Stimulated activated effector memory CD8-positive, alpha-beta T cell treated with anti-CD3 and anti-CD28 coated beads, Interleukin-12 subunit alpha, Interleukin-12 subunit beta, amount 100 ng/mL, for 72 hours (primary cell): ENCODE measurements at places on chromosomes 3 and 15.

DNA sequence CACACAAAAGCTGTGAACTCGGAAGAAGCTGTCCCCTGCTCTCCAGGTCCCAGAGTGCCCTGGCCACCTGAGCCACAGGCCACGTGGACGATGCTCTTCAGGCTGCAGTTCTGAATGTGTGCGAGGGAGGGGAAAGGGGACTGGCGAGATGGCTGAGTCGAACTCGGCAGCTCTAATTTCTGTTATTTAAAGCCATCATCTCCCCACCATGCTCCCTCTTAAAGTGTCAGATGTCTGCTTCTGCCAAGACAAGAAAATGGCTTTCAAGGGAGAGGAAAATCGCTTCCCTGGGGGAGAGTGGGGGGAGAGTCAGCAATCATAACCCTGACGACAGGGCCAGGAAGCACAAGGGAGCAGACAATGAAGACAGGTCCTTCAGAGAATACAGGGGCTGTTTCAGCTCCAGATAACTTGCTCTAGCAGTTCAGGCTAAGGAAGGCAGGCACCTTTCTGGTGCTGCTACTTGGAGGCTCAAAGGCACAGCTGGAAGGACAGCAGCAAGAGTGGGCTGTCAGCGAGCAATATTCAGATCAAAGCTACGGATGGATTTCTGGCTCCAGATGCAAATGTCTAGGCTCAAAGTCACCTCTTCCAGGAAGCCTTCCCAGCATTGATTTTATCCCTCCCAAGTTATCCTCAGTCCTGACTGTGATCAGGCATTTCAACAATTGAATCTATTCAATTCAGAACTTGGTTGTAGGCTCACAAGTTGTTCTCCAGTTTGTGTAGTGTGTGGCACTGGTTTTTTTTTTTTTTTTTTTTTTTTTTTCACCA, 15.5 kb upstream of the CCDC33 start:
- DNase-seq = no peak

- DNase-seq = no peak
Observed at GRCh38 chr3:171163101-171164066, 136.9 kb upstream of the SLC2A2 start.

DNA sequence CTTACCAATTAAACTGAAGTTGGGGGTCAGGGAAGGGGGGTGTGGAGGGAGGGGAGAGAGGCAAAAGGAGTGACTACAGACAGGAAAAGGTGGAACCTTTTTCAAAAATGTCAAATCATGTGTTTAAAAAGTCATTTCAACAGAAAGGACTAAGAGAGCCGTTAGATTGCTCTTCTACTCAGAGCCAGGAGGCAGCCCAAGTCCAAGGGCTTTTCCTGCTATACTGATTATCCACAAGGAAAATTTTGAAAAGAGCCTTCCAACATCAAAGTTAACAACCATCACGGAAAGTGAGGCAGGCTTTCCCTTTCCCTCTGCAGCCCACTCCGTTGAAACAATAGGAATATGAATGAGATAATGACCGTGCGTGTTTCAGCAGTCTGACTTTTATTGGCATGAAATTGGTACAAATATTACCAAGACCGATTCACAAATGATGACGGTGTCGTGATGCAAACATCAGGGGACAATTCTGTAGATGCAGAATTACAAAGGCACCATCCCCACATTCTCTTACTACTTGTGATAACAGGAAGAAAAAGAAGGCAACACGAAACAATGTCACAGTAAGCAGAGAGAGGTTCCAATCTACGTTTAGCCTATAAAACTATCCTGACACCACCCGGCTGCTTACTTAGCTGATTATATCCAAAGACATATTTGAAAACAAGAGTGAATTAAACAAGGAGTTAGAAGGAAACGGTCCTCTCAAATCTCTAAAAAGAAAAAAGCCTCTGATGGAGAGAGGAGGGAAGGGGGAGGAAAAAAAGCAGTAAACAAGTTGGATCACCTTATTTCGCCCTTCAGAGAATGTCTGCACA, 453.7 kb downstream of the FOXP1 start:
- no peak for DNase-seq

- no peak for DNase-seq
Observed at GRCh38 chr3:98508582-98508981, 11.1 kb downstream of the OR5K2 start.

DNA sequence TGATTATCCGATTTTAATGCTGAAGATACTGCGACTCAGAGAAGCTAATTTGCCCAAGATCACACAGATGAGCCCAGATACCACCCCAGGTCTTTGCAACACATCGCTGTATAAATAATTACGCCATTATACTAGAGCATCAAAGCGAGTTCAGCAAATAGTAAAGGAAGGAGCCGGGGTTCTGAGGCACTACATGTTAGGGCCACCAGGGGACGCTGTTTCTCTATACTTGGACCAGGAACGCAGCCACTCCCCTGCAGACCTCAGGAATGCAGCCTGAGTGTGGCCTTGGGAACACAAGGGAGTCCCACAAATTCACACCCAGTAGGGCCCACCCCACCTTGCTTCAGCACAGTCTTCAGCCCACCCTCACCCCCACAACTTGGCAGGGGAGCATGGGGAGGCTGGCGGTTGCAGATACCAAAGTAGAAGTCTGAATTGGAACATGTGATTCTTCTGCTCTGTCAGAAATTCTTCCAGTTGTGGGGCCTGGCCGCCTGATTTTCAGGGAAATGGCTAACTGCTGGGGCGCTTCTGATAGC, 57.8 kb upstream of the RYK start:
- peak; percentile 60 for DNase-seq

DNA sequence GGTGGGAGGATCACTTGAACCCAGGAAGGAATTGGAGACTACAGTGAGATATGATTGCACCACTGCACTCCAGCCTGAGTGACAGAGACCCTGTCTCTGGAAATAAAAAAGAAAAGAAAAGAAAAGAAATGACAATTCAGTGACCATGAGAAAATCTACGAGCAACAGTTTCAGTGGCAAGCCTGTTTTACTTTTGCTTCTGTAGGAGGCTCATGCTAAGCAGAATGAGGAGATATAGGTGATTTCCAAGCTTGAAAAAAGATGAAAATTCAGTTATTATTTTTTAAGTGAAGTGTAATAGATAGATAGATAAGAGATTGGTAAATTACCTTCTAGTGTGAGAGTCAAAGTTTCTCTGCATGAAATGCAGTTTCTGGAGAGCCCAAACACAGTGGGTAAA, 651.1 kb downstream of the GRM7 start:
- no peak for DNase-seq

- no peak for DNase-seq
Observed at GRCh38 chr3:145243875-145244274, 917.1 kb downstream of the PLOD2 start.

- no peak for DNase-seq
Observed at GRCh38 chr15:73957785-73958184, 31.5 kb downstream of the LOXL1 start.

- DNase-seq = no peak
Observed at GRCh38 chr15:25731411-25731810, 131.7 kb downstream of the ATP10A start.

DNA sequence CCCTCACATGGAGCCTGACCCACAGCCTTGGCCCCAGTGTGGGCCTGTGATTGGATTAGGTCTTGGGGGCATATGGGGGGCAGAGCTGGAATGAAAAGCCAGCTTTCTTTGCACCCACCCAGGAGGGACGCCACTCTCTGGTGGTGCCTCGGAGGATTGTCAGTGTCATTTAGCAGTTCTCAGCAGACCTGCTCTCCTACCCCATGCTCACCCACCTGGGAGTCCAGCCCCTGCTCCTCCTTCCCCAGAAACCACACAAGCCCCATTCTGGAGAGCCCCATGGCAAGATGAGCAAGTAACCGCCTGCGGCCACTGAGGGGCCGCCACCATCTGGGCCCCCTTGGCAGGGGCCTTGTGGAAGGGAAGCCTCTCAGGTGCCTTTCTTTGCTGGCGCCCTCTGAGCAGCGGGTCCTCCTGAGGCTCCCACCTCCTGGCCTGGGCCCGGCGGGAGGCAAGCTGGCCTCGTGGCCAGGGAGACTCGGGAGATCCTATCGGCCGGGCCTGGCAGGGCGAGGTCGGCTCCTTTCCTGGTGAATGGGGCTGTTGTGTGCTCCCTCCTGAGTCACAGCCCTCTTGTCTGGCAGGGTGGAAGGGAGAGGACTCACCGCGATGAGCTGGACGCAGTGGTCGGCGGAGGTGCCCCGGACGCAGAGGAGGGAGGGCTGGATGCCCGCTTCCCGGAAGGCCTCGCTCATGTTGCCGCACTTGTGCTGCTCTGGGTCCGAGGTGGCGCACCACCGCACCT, 2.3 kb downstream of the MELTF start:
- DNase-seq = no peak

DNA sequence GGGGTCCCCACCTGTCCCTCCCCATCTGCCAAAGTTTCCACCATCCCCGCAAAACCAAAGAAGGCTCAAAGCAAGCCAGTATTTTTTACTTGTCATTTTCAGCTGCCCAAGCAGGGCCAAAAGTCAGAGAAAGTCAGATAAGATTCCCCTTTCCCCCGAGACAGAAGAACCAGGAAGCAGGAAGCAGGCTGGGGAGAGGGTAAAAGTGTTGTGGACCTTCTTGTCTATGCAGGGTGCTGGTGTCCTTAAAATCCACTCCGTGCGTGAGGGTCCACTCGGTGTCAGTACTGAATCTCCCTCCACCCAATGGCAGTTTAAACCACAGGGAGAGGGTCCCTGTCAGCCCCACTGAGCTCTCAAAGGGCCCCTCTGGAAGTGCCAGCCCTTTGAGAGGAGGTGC, 20.2 kb upstream of the RPL32 start:
- DNase-seq = no peak

DNA sequence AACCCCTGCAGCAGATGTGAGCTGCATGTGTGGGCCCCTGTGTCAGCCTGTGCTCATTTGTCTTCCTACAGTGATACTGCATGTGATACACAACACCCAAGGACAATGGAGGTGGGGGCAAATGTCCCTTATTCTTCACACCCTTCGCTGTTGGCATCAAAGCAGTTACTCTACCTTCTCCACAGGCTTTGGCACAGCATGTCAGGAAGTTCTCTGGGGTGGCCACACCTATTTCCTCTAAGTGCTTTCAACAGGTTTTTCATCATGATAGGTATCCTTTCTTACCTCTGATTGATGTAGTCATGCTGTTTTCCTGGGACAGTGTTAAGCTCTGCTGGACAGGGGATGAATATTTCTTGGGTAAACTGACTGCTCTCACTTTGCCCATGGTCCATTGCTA, 29.5 kb downstream of the ZNF662 start:
- no peak for DNase-seq

- no peak for DNase-seq
Observed at GRCh38 chr3:127440384-127440783, 150.1 kb downstream of the TPRA1 start.

DNA sequence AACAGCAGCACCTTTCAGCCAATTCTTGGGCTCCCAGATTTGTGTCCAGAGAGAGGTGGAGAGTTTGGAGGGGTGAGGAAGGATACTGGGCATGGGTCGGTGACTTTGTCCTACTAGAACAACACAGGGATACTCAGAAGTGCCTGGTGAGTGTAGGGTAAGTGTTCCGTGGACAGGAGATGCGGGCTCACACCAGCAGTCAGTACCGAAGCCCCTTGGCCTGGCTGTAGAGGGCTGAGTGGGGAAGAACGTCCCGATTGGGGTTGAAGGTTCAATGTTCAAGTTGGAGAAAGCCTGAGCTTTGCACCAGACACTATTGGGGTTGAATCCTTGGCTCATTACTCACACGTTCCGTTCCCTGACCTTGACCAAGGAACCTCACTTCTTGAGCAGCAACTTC, 40.8 kb upstream of the SLC6A11 start:
- peak; percentile 17 for DNase-seq

- DNase-seq = no peak
Observed at GRCh38 chr3:150697646-150698045, 6.1 kb downstream of the ERICH6 start.

DNA sequence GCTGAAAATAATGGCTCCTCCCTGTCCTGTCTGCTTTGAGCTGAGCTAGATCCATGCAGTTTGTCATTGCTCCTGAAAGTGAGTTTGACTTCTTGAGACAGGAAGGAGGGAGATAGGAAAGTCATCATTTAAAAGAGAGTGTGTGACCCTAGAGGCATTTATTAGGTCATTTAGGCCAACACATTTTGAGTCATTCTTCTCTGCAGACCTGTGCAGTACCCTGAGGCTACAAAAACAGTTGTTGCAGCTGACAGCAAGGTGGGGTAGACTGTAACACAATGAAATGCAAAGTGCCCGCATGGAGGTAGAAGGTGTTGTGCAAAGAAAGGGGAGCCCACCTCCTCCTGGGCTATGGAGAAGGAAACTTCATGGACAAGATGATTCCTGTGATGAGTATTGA, 102.8 kb upstream of the PFN2 start:
- no peak for DNase-seq

- no peak for DNase-seq
Observed at GRCh38 chr3:179829401-179829800, 176.6 kb downstream of the USP13 start.

DNA sequence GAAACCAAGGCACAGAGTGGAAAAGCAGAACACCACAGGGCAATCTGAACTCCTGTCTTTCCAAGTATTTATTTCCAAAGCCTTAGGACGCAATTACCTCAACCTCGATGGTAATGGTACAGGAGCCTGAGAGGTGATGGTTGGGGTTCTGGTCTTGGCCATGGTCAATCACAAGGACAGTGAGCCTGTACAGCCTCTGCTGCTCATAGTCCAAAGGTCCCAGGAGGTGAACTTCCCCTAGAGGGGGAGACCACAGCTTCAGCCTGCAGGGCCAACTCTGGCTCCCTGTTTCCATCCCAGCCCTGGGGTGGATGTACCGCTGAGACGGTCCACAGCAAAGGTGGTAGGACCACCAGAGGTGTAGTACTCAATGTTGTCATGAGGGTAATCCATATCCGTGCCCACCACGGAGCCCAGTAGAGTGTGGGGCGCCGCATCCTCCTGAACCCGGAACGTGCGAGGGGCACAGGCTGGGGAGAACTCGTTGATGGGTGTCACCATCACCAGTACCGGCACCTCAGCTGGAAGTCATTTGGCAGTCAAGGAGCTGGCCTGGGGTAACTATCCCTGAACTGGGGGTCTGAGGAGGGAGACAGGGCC, 6.1 kb downstream of the CDHR4 start:
- DNase-seq = no peak

GRCh38 chr3:183038221-183038620, 57.9 kb upstream of the DCUN1D1 start:
- DNase-seq = no peak

DNA sequence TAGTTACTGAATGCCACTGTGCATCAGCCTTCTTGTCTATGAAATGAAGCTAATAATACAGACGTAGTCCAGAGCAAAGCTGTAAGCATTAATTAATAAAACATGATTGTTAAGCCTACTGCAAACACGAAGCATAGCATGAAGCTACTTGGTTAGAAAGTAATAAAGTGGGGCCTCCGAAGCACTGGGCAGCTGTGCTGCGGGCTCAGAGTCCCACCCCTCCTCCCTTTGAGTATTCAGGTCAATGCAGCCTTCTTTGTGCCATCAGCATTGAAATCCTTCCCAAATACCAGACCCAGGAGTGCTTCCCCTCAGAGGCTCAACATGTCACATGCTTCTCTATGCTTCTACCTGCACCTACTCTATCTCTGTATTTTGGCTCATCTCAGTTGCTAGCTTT, 1112.6 kb downstream of the IGSF11 start:
- DNase-seq = no peak
